ENCODE measurements at places on chromosomes 7 and 10. TPM values are rescaled to one million over a fixed set of nuclear protein-coding genes. Genes with fewer than 3 reads are reported as not detected.

- no peak for DNase-seq
Measured at GRCh38 chr7:113774182-113774807, 144.5 kb downstream of the PPP1R3A start.

Gene NSMCE4A
- total RNA-seq = 43.1 TPM

DNA sequence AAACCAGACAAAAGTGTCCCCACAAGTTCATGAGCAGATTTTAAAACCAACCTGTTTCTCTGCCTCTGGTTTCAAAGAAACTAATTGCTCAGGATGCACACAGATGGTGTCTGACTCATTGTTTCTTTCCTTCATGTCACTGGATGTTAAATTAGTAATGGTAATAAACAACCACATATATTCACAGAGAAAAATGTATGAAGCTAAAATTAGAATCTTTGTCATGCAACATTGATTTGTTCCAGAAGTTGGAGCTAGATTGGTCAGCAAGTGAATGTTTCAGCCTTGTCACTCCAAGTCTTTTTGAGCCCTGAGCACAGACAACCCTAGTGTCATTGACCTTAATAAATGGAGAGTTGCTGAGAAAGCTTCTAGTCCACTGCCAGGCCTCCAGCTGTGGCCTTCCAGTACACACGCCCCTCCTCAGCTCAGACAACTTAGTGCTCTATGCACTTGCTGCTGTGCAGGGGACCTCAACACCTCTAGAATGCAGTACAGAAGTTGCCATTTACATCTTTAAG lies 175.9 kb downstream of the CCDC71L start:
- DNase-seq = no peak

GRCh38 chr7:139683137-139683921 lies 94.5 kb downstream of the HIPK2 start:
- DNase-seq = no peak

Gene CADPS2
- 14.1 TPM for total RNA-seq
